AG10803 (cell line): ENCODE measurements at places on chromosomes 1 and 21.

- no peak for DNase-seq
Observed at GRCh38 chr1:244451539-244451950, at the start of gene ADSS2. Gene ADSS2, minus strand, starts transcription at chr1:244451909. Its CDS starts 92 bp downstream, at chr1:244451817.

DNA sequence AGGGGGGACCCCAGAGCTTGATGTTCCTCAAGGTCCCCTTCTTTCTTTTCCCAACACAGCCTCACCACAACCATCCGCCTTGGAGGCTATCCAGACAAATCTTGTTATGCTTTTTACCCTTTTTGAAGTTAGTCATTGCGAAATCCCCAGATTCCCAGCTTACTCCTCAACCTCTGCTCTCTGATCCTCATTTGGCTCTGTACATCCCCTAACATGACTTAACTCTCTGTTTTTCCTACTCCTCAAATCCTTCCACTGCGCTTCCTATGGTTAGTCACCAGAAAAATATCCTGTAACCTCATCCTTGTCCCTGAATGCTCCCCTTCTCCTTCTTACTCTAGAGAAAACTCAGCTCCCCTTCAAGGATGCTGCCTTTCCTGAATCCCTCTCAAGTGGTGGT, 189.1 kb upstream of the POU3F1 start:
- peak; percentile 90 for DNase-seq

DNA sequence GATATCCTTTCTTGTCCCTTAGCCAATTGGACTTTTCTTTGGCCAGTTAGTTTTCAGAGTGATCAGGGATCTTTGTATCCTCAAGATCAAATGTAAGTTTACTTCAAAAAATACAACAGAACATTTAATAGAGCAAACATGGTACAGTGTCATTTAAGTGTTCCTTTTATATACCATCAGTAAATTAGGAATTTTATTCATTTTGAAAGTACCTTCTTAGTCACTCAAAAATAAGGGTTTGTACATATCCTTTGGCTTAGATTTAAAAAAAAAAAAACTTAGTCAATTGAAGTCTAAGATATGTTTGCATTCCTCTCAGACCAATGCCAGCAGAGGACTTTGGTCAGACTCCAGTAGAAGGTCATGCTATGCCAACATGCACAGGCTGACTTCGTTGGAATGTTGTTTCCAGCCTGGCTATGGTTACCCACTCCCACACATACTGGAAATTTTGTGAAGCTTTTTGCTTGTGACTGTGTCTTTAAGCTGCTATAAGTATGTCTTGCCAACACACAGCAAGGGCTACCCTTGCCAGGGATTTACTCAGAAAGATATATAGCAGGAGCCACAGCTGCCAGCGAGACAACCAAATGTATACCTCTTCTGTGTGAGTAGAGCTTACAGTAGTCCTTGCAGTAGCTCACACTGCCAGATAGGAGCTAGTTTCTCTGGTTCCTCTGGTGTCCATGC, 81.5 kb upstream of the LRIF1 start:
- DNase-seq = peak; percentile 63

- peak; percentile 61 for DNase-seq
Observed at GRCh38 chr1:26597629-26598039, 68.1 kb downstream of the RPS6KA1 start.

DNA sequence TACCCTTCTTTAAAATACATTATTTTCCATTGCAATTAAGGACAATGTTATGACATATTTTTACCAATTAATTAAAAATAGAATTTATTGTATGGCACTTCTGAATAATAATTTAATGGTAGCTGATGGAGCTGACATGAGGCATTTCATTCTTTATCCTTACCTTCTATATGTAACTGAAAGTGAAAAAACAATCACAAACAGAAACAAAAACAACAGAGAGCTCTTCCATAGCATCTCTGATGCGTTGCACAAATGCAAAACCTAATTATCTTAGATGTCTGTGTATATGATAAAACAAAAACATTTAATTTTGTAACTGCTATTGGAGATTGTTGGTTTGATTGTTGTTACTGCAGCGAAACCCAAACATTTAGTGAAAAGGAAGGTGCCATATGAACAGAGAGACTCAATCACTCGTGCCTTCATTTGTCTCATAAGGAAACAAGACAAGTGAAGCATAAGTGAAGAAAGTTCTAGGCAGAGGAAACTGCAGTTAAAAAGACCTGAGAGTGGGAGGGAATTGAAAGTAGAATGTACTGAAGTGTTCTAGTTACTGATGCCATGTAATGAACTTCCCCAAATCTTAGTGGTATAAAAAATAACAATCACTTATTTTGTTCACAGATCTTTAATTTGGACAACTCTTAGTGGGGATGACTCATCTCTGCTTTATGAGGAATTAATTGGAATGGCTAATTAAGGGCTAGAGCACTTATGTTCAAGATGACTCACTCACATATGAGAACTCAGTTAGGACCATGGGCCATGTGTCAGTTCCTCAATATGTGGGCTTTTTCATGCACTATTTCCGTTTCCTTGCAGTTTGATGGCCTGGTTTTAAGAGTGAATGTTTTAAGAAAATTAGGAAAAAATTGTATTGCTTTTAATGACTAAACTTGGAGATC, 245.0 kb upstream of the OLFM3 start:
- no peak for DNase-seq

- DNase-seq = no peak
Observed at GRCh38 chr1:154807048-154807591, 63.0 kb downstream of the KCNN3 start.

DNA sequence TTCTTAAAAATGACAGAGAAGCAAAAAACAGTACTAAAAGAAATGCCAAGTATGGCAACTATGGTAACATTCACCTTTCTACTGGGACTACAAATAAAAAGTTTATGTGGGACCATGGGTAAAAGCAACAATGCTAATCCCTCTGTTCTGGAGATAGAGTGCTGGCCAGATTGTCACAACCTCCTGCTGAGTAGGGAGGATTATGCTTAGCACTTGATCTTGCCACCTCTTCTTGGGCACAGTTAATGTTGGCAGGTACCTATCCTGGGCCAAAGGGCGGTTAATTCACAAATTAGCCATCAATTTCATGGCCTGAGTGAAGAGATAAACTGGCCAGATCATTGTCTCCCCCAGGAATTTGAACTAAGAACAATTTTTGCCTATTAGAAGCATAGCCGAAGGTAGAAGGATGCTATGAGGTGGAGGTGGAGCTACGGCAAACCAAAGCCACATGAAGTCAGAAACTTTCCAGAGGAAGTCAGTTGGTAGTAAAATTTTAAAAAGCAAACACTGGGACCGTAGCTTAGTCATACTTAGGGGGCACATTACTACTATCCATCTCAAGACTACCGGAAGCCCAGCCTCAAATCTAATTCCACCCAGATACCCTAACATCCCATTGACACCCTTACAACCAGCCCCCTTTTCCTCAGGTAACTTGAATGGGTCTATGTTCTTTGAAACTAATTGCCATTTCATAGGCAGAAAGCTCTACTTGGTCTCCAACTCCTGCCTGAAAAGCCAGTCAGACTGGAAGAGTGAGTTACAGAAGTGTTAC, 2.7 kb downstream of the SCYL3 start:
- no peak for DNase-seq

DNA sequence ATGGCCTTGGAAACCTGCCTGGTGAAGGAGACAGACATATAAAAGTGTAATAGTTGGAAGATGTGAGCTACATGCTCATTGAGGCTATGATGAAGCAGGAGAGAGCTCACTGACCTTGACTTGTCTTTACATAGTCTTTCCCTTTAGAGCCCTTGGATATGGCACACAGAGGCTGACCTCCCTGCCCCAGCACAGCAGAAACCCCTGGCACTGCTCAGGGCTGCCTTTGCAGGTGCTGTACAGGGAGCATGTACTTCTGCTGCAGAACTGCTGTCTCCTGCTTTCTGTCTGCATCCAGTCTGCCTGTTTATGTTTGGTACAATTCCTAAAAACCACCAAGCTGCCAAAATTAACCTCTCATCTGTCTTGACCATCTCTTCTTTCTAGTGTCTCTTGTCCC, 80.5 kb downstream of the C1orf21 start:
- no peak for DNase-seq

DNA sequence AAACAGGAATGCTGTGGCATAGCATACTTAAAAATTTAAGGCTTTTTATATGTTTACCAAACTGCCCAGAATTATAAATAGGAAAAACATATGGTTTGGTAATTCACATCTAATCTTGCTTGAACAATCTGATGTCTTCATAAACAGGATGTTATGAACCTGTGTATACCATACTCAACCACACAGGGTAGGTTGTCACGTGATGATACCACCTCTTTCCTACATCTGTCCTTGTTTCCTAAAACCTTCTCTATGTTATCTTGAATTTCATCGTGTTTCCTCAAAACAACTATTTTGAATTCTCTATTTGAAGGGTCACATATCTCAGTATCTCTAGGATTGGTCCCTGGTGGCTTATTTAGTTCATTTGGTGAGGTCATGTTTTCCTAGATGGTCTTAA, 631.0 kb upstream of the PKN2 start:
- no peak for DNase-seq

DNA sequence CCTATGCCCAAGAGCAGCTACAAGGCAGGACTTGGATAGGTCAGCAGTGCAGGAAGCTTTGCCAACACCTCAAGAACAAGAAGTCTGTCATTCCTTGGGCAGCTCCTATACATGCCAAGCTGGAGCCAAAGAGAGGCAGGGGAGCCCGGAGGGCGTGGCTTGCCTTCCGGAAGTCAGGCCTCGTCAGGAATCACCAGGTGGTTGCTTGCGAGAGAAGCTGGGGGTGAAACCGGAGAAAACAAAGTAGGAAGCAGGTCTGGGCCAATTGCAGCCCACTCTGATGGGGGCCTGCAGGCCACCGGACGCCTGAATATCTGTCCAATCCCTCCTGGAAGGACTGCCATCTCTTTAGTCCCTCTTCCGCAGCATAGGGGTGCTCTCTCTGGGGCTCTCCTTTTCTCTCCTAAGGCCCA, 794 bp upstream of the FAM76A start:
- DNase-seq = peak; percentile 6

DNA sequence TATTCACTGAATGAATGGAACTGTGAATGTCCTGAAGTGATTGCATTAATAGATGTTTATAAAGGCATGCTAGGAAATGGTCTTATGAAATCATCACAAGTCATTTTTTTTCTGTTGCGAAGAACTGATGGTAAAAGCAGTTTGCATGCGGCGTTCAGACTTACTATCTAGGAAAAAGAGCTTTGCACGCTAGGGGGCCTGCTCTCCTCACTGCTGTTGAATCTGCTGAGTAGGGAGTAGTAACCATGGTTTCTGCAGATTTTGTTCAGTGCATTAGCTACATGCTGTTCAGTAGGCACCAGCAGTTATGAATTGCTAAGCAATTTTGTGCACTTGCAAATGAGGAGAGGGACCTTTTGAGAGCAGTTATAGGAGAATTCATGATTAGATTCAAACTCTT, 57.9 kb downstream of the CENPF start:
- peak; percentile 97 for DNase-seq

DNA sequence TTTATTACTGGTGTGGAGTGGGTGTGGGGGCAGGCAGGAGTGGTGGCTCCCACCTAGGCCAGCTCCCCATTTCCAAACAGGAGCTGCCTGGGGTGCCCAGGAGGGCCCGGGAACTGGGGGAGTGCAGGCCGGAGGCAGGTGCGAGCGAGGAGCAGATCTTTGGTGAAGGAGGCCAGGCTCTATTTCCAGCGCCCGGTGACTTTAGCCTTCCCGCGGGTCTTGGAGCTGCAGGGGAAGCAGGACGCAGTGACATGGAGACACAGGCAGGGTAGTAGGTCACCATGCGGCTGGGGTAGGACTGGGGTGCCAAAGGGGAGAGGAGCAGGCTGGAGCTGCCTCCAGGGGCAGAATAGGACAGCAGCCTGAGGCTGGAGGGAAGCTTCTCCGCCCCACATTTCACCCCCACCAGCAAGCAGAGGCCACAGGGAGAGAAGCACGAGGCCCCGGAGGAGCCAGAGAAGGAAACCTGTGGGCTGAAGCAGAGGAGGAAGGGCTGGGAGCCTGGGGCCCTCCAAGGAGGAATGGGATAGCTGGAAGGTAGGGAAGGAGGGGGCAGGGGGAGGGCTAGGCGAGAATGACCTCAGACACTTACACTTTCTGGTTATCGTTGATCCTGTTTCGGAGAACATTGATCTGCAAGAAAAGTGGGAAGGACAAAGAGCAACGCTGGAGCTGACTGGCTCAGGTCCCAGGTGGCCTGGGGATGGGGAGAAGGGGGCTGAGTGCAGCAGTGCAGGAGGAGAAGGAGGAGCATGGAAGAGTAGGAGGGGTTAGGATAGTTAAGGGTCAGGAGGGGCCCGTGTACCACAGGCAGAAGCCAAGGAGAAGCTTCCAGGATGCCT, 18.2 kb downstream of the TNNT2 start:
- DNase-seq = no peak

DNA sequence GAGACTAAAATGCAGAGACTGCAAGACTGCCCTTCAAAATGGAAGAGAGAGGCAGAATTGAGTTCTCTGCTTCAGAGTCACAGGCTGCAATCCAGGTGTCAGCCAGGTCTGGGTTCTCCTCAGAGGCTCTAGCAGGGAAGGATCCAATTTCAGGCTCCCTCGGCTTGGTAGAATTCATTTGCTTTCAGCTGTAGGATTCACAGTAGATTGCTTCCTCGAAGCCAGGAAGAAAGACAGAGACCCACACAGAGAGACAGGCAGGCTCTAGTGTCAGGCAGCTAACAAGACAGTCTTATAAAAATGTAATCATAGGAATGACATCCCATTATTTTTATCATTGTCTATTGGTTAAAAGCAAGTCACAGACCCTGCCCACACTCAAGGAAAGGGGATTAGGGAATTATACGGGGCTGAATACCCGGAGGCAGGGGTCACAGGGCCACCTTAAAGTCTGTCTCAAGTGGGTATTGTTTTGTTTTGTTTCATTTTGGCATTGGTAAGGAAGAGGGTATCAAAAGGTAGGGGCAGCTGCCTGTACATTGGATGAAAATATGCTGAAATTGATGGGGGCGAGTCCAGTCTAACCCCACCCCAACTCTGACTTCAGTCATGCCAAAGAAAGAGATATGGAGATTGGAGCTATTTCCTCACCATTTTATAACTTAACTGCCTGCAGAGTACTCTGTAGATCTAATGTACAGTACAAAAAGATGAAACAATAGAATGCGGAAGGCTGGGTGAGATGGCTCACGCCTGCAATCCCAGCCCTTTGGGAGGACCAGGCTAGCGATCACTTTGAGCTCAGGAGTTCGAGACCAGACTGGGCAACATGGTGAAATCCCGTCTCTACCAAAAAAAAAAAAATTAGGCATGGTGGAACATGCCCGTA, 9.5 kb upstream of the TBCE start:
- DNase-seq = no peak

DNA sequence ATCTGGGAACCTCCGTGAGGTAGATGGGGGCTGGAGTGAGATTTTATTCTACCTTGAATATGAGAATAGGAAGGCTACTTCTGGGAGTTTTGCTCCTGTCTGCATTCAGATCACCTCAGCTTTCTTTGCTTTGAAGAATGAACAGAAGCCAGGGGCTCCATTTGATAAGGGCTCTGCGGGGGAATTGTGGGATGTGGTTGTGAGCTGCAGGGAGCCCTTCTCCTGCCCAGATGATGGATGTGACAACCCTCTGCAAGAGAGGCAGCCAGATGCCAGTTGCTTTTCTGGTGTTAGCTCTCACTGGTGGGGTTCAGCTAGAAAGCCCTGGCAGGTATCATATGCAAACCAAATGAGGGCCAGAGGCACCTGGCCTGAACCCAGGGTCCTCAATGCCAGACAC, 21.5 kb downstream of the IER5 start:
- DNase-seq = no peak

GRCh38 chr1:26130695-26131094, 19.1 kb downstream of the PDIK1L start:
- DNase-seq = no peak

- peak; percentile 83 for DNase-seq
Observed at GRCh38 chr1:30911059-30911954, 2.7 kb upstream of the SDC3 start.

GRCh38 chr1:153292740-153293479, 19.8 kb downstream of the PGLYRP3 start:
- DNase-seq = no peak

GRCh38 chr1:217921126-217921904, 290.2 kb downstream of the SPATA17 start:
- DNase-seq = no peak
